NCI-H69 (cell line): ENCODE measurements at places on chromosomes 1 and 21.

DNA sequence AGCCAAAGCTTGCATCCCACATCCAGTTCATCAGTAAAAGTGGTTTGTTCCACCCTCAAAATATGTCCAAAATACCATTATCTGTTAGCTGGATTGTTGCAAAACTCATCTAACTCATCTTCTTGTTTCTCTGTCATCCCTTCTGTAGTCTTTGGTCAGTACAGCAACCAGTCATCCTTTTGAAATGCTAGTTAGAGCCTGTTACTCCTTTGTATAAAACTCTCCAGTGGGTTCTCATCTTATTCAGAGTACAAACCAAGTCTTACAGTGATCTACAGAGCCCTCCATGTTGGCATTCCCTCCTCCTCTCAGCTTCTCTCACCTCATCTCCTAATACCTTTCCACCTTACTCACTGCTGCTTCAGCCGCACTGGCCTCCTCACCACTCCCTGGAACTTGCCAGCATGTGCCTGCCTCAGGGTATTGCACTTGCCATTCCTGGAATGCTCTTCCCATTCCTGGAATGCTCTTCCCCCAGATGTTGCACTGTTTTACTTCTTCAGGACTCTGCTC, 70.6 kb downstream of the LAMC1 start:
- no peak for DNase-seq

- no peak for DNase-seq
Measured at GRCh38 chr1:99516141-99516540, 129.8 kb upstream of the PALMD start.

- no peak for DNase-seq
Measured at GRCh38 chr21:25029580-25029979, 577.7 kb downstream of the MRPL39 start.

GRCh38 chr1:40927781-40928180, 51.7 kb upstream of the CTPS1 start:
- no peak for DNase-seq

- DNase-seq: peak; percentile 83
Measured at GRCh38 chr1:195637539-195637938, 970.7 kb downstream of the KCNT2 start.

- DNase-seq: no peak
Measured at GRCh38 chr1:167805041-167805556, 83.3 kb downstream of the MPZL1 start.

GRCh38 chr21:46549650-46550049, 55.2 kb downstream of the S100B start:
- DNase-seq: no peak

- DNase-seq: no peak
Measured at GRCh38 chr1:171711643-171712042, 30.2 kb downstream of the VAMP4 start.

DNA sequence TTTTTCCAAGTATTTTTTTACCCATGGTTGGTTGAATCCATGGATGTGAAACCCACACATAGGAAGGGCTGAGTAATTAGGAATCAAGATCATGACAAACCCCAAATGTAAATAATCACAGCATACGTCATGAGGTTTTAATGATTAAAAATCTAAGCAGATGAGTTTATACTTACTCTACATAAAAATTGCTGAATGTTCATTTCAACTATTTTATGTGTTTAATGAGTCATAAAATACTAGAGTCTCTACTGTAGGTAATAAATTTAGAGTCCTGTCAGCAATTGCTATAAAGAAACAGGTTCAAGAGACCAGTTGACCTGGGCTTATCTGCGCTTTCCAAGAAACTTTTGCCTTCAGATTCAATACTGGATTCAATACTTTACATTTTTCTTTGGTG, 18.2 kb downstream of the CTH start:
- no peak for DNase-seq

DNA sequence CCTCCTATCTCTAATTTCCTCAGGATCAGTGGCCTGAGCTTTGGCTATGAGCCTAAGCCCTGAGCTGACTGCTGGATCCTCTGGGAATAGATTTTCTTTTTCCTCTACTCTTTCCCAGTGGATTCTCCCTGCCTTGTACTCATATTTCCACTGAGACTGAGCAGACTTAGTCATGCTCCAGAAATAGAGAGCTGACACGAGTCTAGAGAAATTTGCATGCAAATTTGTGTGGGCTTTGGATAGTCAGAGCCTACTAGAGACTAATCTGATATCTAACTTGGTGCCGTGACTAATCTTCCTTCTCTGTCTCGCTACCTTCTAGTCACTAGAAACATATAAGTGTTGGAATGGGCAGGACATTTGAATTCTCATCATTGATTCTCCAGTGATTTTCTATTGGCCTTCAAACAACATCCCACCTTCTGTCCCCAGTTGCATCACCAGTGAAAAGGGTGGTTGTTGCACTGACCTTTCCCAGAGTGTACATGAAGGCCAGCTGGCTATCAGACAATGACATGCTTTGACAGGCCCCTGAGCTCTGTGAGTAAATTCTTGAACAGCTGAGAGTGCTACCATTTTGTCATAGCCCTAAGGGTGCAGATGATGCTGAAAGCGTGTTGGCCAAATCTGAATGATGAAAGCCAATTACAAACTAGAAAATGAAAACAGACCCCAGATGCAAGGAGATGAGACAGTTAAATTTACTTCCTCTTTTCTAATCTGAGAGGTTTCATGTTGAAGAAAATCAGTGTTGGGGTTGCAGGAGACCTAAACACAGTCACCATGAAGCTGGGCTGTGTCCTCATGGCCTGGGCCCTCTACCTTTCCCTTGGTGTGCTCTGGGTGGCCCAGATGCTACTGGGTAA, at the start of gene FCRLA:
FCRLA (plus strand) TSS at position 748 of the 866 bp plus-strand sequence; CDS start at position 784, 36 bp downstream.
- DNase-seq: no peak

- DNase-seq: peak; percentile 13
Measured at GRCh38 chr1:213659580-213660547, 327.9 kb upstream of the PROX1 start.

- peak; percentile 81 for DNase-seq
Measured at GRCh38 chr1:97920276-97920831, 480 bp downstream of the DPYD start.

- DNase-seq: peak; percentile 36
Measured at GRCh38 chr1:71196685-71197084, 115.8 kb upstream of the ZRANB2 start.

DNA sequence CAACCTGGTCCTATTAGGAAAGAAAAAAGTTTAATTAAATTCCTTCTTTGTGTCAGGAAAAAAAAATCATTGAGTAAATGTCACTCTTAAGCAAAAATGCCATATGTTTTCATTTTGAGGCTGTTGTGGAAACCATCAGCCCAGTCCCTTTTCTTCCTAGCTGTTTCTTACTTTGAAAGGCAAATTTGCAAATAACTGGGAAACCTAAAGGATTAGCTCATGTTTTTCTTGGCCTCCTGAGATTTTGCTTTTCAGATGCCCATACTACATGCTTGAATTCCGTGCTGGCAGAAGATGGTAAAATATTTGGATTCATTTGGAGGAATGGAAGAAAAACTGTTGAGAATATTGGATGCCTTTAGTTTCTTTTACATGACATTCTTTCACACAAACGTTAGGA, 182.1 kb upstream of the ADAMTS5 start:
- no peak for DNase-seq

GRCh38 chr1:186301448-186301847, 73.6 kb downstream of the TPR start:
- no peak for DNase-seq

GRCh38 chr1:24484199-24484598, 18.4 kb upstream of the RCAN3 start:
- DNase-seq: no peak

GRCh38 chr1:181173761-181174447, 85.4 kb downstream of the IER5 start:
- DNase-seq: peak; percentile 54

DNA sequence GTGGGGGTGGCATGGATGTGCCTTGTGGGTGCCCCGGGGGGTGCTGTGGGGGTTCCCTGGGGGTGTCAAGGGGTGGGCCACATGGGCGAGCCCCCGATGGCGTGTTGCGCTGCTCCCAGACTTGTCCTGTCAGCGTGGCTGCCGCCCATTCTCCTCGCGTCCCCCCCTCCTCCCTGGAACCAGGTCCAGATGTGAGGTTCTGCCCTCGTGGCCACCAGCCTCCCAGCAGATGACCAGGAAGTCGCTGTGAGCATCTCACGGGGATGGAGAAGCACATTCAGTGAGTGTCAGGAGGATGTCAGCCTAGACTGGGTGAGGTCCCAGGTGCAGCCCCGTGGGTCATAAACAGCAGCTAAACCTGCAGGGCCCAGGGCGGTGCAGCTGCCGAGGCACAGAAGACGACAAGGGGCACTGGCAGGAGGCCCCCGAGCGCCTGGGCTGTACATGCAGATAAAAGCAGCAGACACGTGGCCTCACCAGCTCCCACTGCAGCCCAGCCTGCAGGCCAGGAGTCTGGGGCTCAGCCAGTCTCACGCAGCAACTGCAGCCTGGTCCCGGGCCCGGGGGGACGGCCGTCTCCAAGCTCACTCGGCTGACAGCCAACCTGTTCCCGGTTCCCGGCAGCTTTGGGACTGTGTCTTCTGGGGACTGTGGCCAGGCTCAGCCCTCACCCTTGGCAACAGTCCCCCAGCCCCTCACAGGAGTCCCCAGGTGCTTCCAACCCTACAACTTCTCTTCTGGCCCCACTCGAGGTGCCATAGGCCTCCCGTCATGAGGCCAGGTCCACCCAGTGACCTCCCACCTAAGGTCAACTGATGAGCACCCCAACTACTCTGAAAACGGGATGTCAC, 17.5 kb upstream of the COL6A2 start:
- no peak for DNase-seq

GRCh38 chr1:178134061-178134460, 40.2 kb downstream of the RASAL2 start:
- DNase-seq: peak; percentile 6

DNA sequence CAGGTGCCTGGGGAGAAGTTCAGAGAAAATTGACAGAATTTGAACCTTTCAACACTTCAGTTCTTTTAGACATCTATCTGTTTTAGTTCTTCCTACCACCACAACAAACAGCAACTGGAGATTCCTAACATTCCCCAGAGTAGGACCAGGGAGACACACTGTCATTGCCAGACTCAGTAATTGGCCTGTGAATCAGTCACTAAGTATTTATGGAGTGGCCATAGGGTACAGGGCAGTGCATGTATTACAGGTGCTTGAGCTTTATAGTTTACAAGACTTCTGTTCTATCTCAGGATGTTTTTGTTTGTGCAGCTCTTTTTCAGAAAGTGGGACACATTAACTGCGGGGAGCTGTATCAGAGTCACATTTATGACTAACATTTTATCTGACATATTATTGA, 1.7 kb downstream of the CDC14A start:
- peak; percentile 24 for DNase-seq

DNA sequence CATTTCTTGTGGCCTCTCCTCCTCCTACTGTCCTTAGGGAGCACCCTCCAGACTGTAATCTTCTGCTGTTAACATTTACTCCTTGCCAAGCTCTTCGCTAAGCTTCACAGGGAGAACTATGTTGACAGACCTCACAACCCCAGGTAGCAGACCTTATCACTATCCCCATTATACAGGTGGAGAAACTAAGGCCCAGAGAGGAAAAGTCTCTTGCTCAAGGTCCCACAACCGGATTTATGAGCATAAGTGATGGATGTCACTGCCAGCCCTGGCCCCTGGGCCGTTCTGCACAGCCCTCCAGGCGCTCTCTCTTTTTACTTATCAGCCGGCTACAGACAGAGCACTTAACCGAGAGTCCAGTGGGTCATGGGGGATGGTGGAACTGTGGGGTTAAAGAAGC, 18.1 kb downstream of the LYPD8 start:
- no peak for DNase-seq

DNA sequence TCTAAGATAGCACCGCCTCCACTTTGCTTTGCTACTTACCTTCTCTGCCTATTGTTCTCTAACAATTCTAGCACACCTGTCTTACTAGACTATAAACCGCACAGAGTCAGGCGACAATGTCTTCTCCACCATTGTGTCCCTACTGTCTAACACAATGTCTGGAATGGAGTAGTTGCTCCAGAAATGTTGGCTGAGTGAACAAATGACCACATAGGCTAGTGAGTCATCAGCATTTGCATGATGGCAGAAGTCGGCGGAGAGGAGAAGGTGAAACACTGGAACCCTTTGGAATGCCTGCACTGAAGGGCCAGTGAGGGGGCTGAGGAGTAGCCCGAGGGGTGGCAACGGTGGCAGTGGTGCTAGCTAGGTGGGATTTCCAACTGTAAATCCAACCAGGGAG, 14.0 kb upstream of the PABPC4 start:
- no peak for DNase-seq

DNA sequence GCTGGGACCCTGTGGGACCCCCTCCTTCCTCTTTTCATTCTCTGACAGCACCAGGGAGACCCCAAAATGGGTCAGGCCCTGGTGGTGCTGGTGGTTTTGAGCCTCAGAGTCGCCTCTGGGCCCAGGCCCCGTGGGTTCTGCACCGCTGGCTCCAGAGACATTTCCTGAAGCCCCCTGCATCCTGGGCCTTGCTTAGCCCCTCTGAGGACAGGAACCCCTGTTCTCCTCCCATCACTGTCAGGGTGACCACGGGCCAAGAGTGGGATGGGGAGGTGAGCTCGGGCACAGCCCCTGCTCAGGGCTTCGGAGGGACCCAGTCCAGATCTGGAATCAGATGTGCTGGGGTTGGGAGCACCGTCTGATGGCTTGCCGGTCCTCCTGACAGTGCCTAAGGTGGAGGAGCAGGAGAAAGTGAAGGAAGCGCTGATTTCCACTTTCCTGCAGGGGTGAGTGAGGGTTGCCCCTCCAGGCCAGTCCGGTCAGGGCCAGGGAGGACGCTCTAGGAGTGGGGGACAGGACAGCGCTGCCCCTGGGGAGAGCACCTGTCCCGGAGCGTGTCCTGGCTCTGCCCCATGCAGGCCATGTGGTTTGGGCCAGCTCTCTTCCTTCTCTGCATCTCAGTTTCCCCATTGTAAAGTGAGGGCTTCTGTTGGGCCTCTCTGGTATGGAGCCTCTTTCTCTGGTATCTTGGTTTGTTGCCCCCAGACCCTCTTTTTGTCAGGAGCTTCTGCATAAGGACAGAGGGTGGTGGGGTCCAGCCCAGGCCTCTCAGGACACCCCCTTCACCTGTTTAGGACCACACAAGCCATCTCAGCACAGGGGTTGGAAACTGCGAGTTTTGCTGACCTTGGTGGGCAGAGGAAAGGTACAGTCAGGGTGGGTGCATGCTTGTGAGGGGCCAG, 71.0 kb downstream of the TRIM11 start:
- DNase-seq: no peak

GRCh38 chr21:44763050-44763378, 38.6 kb downstream of the UBE2G2 start:
- DNase-seq: no peak

DNA sequence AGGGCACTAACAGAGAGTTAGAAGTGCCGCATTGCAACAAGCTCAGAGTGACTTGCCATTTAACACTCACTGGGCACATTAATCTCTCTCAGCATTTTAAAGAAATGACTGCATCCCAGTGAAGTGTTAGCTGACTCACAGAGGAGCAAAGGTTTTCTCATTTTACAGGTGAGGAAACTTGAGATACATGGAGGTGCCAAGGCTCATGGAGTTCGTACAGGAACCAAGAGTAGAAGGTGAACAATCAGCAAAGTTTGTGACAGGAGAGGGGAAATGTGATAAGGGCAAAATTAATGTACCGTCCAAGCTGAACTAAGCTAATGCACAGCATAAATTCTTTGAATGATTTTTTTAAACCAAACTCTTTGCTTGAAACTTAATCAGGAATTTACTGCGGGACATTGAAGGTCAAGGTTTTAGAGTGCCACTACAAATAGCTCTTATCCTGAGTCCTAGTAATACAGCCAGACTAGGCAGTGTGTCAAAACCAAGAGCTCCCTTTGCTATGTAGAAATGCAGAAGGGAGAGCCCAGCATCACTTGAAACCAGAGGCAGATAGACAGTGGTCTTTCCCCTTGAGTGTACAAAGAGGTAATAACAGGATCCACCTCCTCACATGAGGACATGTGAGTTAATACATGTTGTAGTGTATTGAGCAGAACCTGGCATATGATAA, 22.4 kb upstream of the NTPCR start:
- no peak for DNase-seq
